ENCODE measurements at places on chromosomes 4 and X.

GRCh38 chr4:42632653-42633382 lies 24.1 kb downstream of the ATP8A1 start:
- no peak for DNase-seq

GRCh38 chr4:89243733-89244252 lies 63.8 kb downstream of the GPRIN3 start:
- DNase-seq = no peak

GRCh38 chrX:130841776-130842175 lies 61.2 kb downstream of the ENOX2 start:
- no peak for DNase-seq

GRCh38 chr4:1207603-1208265 lies 35.4 kb upstream of the SPON2 start:
- DNase-seq = no peak

GRCh38 chrX:132532913-132533312 lies 44.1 kb upstream of the MBNL3 start:
- peak; percentile 9 for DNase-seq

DNA sequence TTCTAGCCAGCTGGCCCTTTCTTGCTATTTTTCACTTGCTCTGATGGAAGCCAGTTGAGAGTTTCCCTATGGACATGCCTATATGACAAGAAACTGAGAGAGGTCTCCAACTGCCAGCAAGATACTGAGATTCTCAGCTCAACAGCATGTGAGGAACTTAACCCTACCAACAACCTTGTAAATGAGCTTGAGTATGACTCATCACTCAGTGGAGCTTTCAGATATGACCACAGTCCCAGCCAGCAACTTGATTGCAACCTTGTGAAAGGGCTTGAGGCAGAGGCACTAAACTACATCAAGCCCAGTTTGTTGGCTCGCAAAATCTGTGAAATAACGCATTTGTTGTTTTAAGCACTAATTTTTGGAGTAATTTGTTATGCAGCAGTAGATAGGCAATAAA lies 175.8 kb downstream of the COMMD8 start:
- peak; percentile 36 for DNase-seq

GRCh38 chr4:113469023-113469390 lies 292.5 kb downstream of the CAMK2D start:
- no peak for DNase-seq

- DNase-seq = no peak
Measured at GRCh38 chrX:110671068-110671803, 124.4 kb downstream of the CHRDL1 start.
